ENCODE measurements at places on chromosomes 4 and X.

- DNase-seq = no peak
Measured at GRCh38 chrX:6225911-6226595, 2.6 kb downstream of the NLGN4X start.

- peak; percentile 51 for DNase-seq
Measured at GRCh38 chrX:150569155-150569477, 695 bp downstream of the MTM1 start.

DNA sequence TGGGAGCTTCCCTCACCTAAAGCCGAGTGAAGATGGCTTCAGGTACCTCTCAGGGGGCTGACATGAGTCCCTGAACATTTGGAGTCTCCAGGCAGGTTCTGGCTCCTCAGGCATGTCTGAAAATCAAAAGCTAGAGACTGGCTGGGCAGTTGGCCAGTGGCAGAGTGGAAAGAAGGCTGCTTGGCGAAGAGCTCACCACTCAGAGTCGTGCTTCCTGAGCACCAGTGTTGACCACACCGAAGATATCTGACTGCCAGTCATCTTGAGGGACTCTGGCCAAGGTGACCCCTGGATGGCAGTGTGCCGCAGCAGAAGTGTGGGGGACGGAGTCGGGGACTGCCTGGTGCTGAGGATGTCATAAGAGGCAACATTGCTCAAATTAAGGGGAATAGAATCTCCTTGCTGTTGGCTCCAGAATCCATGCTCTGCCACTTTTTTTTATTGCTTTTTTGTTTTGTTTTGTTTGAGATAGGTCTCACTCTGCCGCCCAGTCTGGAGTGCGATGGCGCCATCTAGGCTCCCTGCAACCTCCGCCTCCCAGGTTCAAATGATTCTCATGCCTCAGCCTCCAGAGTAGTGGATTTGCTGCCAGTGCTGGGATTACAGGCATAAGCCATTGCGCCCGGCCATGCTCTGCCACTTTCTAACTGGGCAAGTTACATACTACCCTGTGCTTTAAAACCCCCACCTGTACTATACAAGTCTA lies 172.5 kb upstream of the GATB start:
- DNase-seq = no peak

DNA sequence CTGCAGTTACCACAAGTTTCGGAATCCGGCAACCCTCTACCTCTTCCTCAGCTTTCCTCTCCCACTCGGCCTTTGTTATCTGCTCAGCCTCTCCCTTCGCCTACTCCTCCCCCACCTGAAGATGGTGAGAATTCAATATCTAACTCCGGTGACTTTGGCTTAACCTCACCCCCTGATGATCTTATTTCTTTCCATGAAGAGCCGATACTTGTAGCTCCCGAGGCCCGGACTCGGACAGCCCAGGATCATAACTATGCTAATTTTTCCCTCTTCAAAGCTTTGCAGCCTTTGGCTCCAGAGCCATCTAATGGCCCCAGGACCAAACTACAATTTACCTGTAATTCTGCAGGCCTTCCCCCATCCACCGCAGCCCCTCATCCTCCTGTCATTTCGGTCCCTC lies 32.0 kb upstream of the MGST2 start:
- no peak for DNase-seq

- DNase-seq = no peak
Measured at GRCh38 chr4:67083496-67083895, 461.8 kb downstream of the CENPC start.

DNA sequence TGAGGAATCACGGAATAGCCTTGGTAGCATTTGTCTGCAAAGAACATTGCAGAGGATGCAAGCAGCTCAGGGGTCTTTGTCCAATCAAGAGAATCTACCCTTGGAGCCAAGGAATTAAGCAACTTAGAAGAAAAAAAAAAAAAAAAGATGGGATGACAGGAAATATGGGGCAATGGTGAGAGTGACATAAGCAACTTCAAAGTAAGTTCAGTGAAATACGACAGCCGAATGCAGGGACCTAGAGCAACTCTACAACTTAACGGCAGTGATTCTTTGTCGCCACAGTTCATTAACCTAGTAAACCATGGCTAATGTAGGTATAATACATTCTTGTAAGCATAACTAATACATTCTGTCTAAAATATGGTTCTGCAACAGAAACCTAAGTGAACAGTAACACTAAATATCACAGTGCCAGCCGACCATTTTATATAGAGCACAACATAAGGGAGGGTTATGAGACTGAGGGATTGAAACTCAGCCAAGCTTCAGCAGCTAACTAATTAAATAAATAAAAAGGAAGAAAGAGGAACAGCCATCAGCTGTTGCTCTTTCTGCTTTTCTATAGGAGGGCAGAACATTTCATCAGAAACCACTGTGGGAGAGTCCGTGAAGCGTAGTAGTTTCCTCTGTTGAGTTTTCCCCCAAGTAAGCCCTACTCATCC lies 74.7 kb downstream of the PPARGC1A start:
- DNase-seq = no peak

GRCh38 chrX:15854080-15854655 lies 445 bp downstream of the AP1S2 start:
- DNase-seq = peak; percentile 16

DNA sequence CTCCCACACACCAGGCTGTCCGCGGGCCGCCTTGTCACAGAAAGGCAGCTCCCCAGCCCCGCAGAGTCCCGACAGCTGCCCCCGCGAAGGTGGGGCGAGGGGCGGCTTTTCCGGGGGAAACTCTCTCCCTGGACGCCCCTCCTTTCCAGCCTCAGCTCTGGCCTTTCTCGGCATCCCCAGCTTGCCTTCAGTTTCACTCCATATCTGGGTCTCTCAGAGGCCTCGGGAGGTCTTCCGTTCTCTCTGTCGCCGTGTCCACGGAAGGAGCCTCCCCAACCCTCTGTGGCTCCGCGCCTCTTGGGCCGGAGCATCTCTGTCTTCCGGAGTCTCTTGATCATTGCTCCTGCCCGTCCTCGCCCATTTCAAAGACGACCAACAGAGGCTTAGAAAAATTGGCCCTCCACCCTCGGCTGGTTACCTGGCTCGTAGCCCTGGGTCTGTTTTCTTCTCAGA lies 6.1 kb upstream of the MSX1 start:
- no peak for DNase-seq

All from hematopoietic multipotent progenitor cell treated with erythropoietin and hydrocortisone succinate and interleukin-3 and kit ligand, for 8 days (in vitro differentiated cells).